Body of pancreas (tissue), 4 donors: ENCODE measurements at places on chromosomes 5 and 9.

GRCh38 chr5:68353605-68354004, 138.0 kb downstream of the PIK3R1 start:
- DNase-seq, result no peak

DNA sequence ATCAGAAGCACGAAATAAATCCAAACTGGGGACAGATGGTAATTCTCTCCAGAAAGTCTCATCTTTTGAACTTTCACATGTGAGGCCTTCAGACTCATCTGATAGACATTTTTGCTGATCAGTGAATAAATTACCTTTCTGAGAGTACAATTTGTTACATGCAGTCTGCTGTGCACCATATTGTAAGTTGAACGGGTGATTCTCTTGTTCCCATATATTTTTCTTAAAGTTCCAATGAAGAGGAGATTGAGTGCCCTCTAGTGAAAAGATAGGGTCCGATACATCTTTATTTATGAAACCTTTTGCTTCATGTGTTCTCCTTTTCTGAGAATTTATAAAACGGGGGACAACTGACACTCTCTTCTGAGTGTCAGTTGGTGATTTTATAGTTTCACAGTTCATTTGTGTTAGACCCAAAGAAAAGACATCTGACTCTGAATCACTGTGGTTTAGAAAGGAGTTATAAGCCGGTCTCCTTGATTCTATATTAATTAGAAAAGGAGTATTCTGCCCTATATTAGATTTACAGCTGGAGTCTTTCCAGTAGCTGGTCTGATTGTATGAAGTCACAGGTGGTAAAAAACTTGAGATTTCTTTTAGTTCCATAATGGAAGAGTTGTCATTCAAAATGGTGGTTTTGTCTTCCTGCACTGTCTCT, 30.4 kb downstream of the GNG10 start:
- DNase-seq, result no peak

GRCh38 chr5:50445296-50445949, 4.3 kb upstream of the EMB start:
- no peak for DNase-seq

GRCh38 chr5:108430931-108431608, 49.2 kb upstream of the FBXL17 start:
- no peak for DNase-seq

- no peak for DNase-seq
Measured at GRCh38 chr9:95409650-95410426, 92.3 kb upstream of the FANCC start.

- DNase-seq, result no peak
Measured at GRCh38 chr9:125696106-125696647, 10.8 kb downstream of the MAPKAP1 start.

DNA sequence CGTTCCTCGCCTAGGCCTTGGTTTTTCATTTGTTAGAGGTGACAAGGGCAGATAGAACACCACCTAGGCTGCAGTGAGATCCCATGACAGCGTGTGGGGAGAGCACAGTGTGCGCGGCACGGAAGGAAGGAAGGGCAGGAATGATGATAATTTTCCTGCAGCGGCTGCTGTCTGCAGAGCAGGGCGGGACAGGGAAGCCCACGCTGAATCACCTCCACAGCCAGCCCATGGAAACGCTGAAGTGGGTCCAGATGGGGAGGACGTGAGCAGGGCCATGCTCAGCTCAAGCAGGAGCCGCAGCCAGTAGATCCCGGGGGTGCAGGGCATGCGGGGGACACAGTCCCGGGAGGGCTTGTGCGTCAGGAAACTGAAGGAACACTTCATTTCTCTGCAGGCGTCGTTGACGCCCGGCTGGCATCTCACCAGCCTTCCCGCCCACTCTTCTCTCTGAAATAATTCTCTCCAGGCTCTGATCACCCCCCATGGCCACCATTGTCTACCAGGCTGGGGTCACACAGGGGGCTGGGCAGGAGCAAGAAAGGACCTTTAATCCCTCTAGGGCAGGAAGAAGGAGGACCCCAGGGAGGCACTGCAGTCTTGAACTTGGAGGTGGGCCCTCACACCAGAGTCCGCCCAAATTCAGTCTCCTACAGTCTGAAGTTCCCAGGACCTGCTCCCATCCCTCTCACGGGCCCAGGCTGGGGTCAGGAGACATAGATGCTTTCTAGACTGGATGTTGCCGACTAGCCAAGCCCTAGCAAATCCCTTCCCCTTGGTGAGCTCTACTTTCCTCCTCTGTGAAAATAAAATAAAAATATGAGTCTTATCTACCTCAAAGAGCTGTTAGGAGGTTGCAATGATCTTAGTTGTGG, 20.9 kb upstream of the SYNPO start:
- peak; percentile 53 for DNase-seq

- DNase-seq, result no peak
Measured at GRCh38 chr5:150777685-150778084, 872 bp upstream of the SMIM3 start.

- peak; percentile 79 for DNase-seq
Measured at GRCh38 chr9:131762356-131762932, 22.6 kb upstream of the RAPGEF1 start.

- no peak for DNase-seq
Measured at GRCh38 chr9:18601026-18601425, 127.1 kb downstream of the ADAMTSL1 start.
